Urinary bladder (tissue), 4 donors: ENCODE measurements at places on chromosomes 3 and 15. TPM values are rescaled to one million over a fixed set of nuclear protein-coding genes. Genes with fewer than 3 reads are reported as not detected.

- DNase-seq: no peak
Observed at GRCh38 chr15:90550919-90551318, 21.2 kb downstream of the CRTC3 start.

GRCh38 chr15:70227147-70227546 lies 129.4 kb upstream of the TLE3 start:
- no peak for DNase-seq

DNA sequence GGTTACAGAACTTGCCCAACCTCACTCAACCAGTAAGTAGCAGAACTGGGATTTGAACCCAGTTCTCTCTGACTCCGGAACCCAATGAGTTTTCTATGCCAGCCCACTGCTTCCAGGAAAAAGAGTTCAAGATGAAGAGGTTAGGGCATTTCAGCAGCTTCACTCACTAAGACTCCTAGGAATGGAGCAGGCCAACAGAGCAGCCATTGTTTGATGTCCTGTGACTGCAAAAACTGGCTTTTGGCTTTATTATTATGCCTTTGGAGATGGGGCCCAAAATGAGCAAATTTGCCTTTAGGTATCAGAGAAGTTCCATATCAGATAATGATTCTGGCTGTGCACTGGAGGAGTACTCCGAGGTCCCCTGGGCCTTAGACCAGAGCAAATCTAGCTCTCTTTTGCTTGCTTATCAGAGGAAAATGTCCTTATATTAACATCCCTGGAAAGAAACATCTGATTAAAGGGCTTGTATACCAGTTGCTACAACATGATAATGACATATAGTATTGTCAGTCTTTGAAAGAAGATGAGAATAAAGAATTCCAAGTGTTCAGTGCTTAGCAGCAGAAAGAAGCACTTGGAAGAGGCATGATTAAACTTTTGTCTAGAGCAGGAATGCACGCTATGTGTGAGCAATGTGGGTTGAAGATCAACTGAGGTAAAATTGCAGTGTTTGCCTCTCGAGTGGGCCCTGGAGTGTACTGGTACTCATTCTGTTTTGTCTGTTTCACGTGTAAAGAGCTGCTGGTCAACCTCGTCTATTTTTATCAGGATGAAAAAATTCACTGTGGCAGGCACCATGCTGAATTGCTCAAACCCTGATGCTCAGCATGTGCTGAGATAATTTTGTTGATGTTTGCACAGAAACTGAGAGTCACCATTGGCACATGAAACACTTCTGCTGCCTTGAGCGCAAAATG lies 21.8 kb upstream of the KLHL24 start:
- DNase-seq: no peak

- DNase-seq: no peak
Observed at GRCh38 chr15:64622410-64623260, 152.8 kb downstream of the RBPMS2 start.

- DNase-seq: no peak
Observed at GRCh38 chr15:74892313-74892712, 2.5 kb downstream of the MPI start.

- no peak for DNase-seq
Observed at GRCh38 chr15:81947548-81947947, 98.3 kb downstream of the MEX3B start.

The FLNB gene
- 98.3 TPM for polyA plus RNA-seq

DNA sequence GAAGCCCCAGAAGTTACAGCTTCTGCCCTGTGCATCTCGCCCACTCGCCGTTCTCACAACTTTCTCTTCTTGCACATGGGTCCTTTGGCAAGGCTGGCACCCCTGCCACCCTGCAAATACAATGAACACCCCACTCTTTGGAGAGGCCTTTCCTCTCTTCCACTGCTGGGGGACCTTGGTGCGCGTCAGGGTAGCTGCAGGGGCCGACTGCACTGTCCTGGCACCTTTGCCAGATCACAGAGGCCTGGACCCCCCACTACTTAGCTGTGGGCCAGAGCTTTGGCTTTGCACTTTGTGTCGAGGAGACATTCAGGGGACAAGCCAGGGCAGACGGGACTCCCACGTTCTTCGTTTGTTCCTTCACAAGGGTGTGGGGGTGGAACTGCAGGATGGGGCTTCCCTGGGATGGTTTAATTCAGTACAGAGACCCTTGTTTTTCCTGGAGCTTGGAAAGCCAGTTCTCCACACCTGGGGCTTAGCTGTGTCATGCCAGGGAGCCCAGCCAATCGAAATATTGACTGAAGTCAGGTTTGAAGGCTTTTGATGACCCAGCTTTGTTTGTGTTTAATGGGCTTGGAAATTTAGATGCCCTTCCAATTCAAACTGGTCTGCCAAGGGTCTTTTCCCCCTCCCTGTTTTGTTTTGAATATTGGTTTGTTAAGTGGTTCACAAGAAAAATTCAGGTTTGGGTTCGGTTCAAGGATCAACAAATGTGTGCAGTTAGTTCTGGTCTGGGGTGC lies 256.1 kb upstream of the TLE3 start:
- DNase-seq: no peak

The GOLGA8H gene
- polyA plus RNA-seq: 1.2 TPM

DNA sequence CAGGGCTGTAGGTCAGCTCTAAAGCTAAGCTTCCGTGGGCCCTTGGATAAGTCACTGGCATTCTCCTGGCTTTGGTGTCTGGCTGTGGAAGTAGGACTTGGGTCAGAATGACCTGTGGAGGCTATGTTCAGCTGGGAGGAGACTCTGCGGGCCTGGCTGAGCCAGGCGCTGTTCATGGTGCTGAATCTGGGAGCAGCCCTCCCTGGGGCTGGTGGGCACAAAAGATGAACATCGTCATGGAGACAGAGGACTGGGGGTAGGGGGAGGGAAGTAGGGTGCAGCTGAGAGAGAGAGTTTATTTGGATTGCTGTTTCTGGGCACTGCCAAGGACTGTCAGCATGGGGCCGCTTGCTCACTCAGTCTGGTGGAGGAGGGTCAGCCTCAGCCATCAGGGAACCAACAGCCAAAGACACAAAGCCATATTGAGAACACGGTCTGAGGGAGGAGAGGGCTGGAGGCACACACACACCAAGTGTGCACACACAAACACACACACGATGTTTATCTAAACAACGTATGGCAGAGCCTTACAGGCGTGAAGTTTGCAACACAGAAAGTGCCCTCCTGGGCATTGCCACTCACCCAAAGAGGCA lies 120.7 kb upstream of the LINGO1 start:
- no peak for DNase-seq

GRCh38 chr15:66620744-66621344 lies 55.0 kb upstream of the LCTL start:
- no peak for DNase-seq

The ZNF592 gene
- 12.7 TPM for polyA plus RNA-seq

GRCh38 chr15:73176598-73176997 lies 124.3 kb downstream of the NEO1 start:
- no peak for DNase-seq

- DNase-seq: no peak
Observed at GRCh38 chr15:44501768-44502366, 35.1 kb upstream of the EIF3J start.

GRCh38 chr3:32780735-32781210 lies 37.0 kb upstream of the TRIM71 start:
- DNase-seq: no peak

The CPNE9 gene
- polyA plus RNA-seq: 0.18 TPM

The RYR3 gene
- 5.1 TPM for polyA plus RNA-seq

DNA sequence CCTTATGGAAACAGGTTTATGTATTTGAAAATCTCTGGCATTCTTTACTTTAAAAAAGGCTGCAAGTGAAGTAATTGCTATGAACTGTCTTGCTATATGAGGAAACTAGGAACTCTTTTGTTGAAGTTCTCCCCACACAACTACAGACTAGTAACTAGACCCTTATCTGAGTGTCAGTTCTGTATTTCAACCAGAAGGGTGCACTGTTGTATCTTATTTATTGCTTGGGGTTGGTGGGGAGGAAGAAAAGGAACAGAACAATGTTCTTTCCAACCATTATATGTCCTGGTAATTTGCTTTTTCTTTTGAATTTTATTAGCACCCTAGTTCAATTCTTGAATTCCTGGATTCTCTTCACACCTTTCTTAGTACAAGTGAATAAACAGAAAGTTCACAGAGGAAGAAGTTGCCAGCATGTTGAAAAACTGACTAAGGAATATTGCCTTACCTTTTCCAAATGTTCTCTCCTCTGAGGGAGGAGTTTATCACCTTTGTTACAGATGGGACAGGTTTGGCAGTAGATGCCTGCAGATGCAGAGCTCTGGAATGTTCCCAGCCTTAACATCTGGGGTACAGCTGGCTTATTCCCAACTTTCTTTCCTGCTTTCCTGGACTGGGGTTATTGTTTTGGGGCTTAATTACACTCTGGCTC lies 162.4 kb upstream of the CFAP20DC start:
- peak; percentile 54 for DNase-seq

The C2CD4A gene
- polyA plus RNA-seq: 0.05 TPM

- no peak for DNase-seq
Observed at GRCh38 chr15:100265641-100266035, 76.1 kb downstream of the ADAMTS17 start.

DNA sequence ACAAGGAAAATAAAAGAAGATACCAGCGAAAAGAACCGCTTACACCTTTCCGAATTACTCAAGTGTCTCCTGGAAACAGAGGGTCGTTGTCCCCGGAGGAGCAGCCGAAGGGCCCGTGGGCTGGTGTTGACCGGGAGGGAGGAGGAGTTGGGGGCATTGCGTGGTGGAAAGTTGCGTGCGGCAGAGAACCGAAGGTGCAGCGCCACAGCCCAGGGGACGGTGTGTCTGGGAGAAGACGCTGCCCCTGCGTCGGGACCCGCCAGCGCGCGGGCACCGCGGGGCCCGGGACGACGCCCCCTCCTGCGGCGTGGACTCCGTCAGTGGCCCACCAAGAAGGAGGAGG lies 325 bp downstream of the ALCAM start:
- no peak for DNase-seq

The LDHAL6B gene
- polyA plus RNA-seq: not detected

DNA sequence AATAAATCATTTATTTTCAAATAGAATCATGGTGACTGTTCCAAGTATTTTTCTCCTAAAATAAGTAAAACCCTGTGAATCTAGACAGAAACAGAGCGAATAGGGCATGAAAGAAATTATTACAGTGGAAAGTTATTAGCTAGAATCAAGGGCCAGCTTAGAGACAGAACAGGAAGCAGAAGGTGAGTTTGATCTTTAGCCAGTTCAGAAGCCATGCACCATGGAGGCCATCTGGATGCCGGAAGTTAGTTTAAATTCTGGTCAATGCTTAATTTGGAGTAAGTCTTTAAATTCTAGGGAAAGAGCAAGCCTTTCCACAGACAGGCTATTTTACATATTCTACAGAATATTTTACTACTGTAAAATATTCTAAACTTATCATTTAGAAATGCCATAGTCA lies 574.8 kb downstream of the CADM2 start:
- no peak for DNase-seq

DNA sequence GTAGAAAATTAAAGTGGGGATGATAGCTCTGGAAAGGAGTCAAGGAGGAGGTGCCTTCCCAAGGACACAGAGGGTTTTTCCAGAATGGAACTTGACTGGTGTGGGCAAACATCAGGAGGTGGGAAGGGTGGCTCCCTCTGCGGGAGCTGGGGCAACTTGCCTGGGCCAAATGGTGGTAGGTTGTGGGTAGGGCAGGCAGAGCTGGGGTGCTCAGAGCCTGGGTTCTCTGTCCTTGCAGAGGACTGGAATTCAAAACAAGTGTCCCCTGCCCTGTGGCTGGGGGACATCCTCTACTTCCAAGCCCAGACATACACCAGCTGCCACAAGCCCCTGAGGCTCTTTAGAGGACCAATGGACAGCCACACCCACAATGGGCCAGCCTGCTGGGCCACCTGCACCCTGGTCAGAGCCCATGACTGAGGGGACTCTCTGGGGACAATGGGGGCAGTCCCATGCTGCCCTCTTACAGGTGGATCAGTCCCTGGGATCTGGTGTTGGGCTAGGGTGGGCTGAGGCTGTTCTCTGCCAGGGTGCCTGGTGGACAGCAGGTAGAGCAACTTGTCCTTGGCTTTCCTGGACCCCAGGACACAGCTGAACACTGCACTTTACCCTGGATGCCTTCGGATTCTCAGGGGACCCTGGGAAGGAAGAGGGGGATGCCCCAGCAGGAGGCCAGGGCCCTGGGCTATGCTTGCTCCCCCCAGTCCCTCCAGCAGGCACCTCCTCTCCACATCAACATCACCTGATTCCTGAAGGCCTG lies 38.6 kb upstream of the CSPG4 start:
- DNase-seq: no peak

The FAM227B gene
- 11.9 TPM for polyA plus RNA-seq

DNA sequence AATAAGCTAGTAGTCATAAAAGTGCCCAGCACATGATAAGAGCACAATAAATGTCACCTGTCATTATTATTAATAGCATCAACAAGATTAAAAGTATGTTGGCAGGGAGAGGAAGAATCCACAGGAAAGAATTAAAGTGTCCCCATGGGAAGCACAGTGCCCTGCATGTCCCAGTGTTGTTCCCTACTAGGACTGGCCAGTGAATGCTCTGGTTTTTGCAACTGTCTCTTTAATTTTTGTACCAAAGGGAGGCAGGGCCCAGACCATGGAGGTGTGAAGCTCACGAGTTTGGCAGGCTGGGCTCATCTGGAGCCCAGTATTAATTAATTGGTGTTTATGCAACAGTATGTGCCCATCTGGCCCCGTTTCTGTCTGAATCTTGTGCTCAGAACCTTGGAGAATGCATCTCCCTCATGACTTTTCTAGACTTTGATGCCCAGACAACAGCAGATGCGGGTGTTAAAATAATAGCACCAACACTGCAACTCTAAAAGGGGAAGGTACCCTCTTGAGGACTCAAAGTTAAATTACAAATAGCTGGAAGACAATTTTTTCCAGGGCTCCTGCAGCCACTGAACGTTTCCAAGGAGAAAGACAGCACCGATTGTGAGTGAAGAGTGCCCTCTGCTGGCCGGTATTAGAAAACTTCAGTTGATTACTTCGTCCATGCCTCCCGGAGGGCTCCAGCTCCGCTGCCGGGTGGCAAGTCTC lies 71.9 kb upstream of the SPATA12 start:
- peak; percentile 84 for DNase-seq

The FAM98B gene
- polyA plus RNA-seq: 13.4 TPM

- DNase-seq: no peak
Observed at GRCh38 chr3:112042842-112043280, 8.3 kb downstream of the TMPRSS7 start.

The FOXL2 gene
- polyA plus RNA-seq: not detected

GRCh38 chr3:120793601-120794000 lies 51.1 kb downstream of the GTF2E1 start:
- no peak for DNase-seq

- no peak for DNase-seq
Observed at GRCh38 chr3:103513003-103513402, 1078.2 kb downstream of the ZPLD1 start.

The ADGRG7 gene
- polyA plus RNA-seq: not detected

The THBS1 gene
- 244 TPM for polyA plus RNA-seq

- DNase-seq: no peak
Observed at GRCh38 chr3:5007873-5008272, 28.6 kb downstream of the BHLHE40 start.

The CASR gene
- 0.25 TPM for polyA plus RNA-seq

GRCh38 chr3:9781551-9781950 lies 10.7 kb downstream of the TADA3 start:
- DNase-seq: no peak
